ENCODE measurements at places on chromosomes 11 and 22.

DNA sequence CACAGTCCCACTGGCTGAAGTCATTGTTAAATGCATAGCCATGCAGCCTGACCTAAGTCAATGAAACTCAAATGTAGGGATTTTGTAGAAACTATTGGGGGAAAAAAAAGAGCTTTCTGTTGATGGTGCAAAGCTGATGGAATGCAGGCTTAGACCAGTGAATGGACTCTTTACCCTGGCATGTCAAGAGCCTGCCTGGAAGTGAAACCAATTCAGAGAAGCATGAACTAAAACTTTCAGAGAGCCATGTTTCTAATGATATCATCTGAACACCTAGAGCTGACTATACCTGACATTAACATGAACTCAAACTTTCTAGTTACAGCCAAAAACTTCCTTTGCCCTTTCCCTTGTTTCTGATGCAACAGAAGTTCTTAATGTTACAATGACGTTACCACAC, 89.0 kb downstream of the APIP start:
- no peak for DNase-seq

GRCh38 chr22:42997582-42998090, 17.3 kb downstream of the PACSIN2 start:
- no peak for DNase-seq

GRCh38 chr22:27820896-27821866, 19.6 kb upstream of the MN1 start:
- DNase-seq: no peak

GRCh38 chr22:38613588-38613987, 42.6 kb downstream of the FAM227A start:
- DNase-seq: no peak

GRCh38 chr22:43308060-43308830, 34.9 kb downstream of the SCUBE1 start:
- no peak for DNase-seq

- DNase-seq: no peak
Observed at GRCh38 chr11:13291800-13292199, 14.2 kb downstream of the BMAL1 start.

Data from AG04450 (cell line).